D721Med (cell line): ENCODE measurements at places on chromosomes 7 and 10.

- no peak for DNase-seq
These were observed 704.7 kb upstream of the MBL2 start for GRCh38 chr10:53477313-53477675.

DNA sequence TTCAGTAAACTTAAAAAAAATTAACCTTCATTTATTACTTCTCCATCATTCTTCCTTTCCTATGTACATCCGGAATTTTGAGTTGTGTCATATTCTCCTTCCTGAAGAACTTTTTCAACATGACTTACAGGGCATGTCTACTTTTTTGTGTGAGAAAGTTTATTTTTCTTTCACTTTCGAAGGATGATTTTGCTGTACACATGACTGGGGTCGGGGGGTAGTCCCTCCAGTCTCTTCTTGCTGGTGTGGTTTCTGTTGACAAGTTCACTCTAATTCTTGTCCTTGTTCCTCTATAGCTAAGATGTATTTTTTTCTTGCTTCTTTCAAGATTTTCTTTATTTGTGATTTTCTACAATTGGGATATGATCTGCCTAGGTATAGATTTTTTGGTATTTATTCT lies 55.8 kb downstream of the INPP5A start:
- no peak for DNase-seq

- no peak for DNase-seq
These were observed 8.8 kb upstream of the MGAM start for GRCh38 chr7:141986923-141987322.

GRCh38 chr10:4909118-4909517 lies 54.1 kb upstream of the AKR1C1 start:
- no peak for DNase-seq
